ENCODE measurements at places on chromosomes 1 and 21.
A peak's percentile ranks its signal among the peaks of the same experiment; 100 is the strongest.

DNA sequence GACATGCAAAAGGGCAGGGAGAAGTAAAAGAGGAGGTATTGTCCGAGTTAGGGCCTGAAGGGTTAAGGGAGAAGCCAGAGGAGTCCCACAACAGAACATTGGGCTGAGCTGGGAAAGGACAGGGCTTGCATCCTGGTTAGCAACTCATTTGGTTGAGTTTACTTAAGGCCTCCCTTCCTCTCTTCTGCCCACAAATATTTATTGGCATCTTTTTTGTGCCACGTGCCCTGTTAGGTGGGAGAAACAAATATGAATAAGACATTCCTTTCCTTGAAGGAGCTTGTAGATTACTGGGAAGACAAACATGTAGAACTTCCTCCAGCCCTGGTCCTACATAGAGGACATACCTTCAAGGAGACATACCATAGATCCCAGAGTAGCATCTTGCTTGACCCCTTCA is 53.0 kb upstream of the PRELP start:
- no peak for DNase-seq

- DNase-seq: no peak
These were observed 62.4 kb upstream of the STUM start for GRCh38 chr1:226486161-226486560.

- DNase-seq: no peak
These were observed 75.3 kb upstream of the IGSF21 start for GRCh38 chr1:18032172-18032859.

GRCh38 chr1:67437961-67438360 is 7.8 kb upstream of the SERBP1 start:
- no peak for DNase-seq

GRCh38 chr1:113871597-113872113 is at the start of gene PTPN22:
TSS of gene PTPN22 (minus strand) at chr1:113871712.
- peak; percentile 12 for DNase-seq

- no peak for DNase-seq
These were observed 748.2 kb upstream of the ADAMTS5 start for GRCh38 chr21:27715131-27715530.

DNA sequence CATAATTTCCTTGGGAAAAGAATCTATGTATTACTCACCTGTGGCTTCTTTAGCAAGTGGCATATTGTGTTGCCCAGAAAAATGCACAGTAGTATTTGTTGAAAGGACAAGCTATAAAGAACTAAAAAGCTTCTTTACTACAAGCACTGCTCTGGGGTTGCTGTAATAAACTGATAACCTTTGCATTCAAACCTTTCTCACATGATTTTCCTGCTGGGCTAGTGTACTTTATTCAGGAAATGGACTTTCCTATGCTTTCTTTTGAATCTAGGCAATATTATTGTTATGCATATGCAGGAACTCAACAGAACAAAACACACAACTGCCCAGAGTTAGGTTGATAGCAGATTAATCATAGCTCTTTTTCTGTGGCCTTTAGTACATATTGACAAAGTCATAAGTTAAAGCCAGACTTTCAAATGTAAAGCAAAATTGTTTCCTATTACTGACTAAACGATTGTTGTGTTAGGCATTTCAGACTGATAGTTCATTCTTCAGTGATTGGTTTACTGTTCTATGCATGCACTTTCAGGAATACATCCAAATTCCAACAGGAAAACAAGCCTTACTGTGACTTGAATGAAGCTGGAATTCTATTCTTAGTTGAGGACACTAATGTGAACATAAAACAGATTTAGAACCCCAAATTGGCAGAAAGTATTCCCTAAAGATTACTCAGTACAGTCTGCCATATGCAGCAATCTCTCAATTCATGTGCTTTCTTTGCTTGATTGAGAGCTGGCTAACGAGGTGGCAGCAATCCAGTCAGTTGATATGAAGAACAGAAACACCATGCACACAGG is 564.3 kb upstream of the NEGR1 start:
- DNase-seq: peak; percentile 0

DNA sequence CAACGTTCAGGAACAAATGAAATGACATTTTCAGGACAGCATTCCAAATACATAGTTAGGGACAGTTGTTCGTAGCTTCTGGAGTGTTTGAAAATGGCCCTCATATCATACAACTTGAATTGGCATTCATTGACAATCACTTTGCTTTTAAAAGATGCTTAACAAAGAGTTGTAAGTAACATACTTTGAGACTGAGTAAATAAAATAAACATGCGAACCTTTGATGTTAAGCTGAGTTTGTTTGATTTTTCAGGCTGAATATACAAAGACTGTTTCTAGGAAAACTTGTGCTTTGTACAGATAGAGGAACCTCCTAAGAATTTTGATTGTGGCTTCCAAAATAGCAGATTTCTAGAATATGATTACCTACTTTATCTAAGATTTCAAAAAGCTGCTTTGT is 45.3 kb downstream of the ITSN1 start:
- no peak for DNase-seq

GRCh38 chr1:31310198-31310597 is 13.4 kb downstream of the ZCCHC17 start:
- no peak for DNase-seq

DNA sequence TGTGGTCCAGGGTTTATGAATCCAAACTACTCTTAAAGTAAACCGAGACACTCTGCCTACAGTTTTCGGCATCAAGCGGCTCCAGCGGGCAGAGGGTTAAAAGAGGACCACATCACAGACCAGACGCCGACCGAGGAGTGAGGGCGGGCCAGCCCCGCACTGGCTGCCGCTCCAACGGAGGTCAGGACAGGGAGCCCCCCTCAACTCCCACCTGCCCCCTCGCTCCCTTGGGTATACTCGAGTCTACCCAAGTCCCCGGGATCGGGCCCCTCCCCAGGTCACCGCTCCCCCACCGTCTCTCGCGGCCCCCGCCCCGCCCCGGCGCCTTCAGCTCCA is 312 bp downstream of the ARNT start:
- DNase-seq: peak; percentile 86

DNA sequence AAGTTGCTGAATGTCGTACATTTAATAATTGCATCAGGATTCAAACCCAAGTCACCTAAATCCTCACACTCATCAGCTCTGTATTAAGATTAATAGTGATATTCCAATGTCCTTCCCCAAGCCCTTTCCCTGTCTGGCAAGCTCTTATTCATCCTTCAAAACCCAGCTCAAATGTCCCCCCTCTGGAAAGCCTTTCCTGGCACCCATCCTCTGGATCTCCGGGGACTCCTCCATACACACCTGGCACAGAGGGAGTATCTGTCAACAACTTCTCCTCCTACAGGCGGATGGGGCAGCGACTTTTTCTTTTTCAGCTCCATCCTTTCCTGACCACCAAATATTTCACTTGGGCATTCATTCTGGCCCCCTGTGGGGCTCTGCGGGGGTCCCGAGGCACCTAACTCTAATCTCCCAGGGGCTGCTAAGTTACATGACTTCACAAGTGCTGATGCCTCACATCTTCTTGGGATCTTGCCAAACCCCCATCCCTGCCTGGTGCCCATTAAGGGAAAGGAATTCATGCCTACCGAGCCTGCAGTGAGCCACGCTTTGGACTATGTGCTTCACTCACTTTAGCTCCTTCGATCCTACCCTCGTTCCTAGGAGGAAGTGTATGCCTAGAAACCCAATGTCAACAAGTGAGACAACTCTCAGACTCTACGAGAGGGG is 15.2 kb downstream of the TINAGL1 start:
- peak; percentile 17 for DNase-seq

DNA sequence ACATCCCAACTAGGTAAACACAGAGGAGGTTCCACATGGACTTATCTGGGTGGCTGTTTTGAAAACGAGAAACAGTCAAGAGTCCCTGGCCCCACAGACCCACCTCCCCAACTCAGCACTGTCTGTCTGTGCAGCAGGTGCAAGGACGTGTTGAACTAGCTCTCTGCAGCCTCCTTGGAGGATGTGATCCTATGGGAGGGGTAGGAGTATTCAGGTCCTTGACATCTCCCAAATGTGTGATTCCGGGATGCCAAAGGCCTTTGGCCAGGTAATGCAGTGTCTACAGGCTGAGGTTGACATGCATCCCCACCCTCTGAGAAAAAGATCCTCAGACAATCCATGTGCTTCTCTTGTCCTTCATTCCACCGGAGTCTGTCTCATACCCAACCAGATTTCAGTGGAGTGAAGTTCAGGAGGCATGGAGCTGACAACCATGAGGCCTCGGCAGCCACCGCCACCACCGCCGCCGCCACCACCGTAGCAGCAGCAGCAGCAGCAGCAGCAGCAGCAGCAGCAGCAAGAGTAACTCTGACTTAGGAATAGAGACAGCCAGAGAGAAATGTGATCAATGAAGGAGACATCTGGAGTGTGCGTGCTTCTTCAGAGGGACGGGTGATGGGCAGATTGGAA is 151.6 kb upstream of the CAMK1G start:
- no peak for DNase-seq

GRCh38 chr21:32748529-32748928 is 20.7 kb upstream of the SYNJ1 start:
- no peak for DNase-seq

DNA sequence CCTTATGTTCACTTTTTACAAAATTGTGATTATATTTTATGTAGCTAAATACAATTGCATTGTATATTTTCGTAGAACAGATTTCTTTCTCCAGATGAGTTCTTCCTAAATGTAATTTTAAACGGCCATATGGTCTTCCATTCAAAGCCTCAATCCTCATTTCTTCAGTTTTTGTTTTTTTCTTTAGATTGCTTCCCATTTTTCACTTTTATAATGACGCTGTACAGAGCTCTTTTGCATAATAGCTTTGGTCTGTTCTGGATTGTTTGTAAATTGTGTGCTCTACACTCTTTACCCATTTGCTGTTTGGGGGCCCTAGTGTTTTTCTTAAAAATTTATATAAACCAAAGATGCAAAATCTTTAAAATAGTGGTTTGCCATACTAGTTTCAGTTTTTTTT is 27.8 kb downstream of the AVPR1B start:
- DNase-seq: no peak

- DNase-seq: no peak
These were observed 1320.1 kb upstream of the PRMT6 start for GRCh38 chr1:105736349-105736748.

DNA sequence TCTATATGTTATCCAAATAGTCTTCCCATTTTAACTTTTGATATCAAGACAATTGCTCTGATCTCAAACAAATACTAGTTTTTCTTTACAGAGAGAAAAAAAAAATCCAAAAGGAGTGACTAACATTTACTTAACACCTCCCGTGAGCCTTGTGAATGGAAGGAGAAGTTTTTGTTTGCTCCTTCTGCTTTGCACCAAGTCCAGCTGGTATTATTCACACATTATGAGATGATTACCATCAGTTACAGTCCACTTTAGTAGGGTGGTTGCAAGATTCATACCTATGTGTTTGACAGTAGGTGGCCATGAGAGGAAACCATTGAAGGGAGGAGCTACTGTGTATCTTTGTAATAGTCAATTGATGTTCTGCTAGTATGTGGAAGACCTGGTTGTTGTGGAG is 443.4 kb upstream of the ZP4 start:
- no peak for DNase-seq

DNA sequence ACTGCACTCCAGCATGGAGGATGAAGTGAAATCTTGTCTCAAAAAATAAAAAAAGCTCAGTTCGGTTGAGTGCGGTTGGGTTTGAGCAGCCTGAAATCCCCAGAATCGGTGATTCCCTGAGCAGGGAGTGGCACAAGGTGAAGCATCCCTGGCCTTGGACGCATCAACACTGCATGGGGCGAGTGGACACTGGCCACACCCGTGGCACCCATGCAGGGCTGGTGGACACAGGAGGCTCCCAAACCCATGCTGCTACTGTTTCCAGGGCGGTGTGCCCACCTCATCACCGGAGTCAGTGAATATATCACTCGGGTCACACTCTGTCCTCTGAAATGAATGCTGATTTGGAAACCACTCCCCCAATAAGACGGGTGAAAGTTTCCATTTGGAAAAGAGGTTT is 53.4 kb upstream of the ACTRT2 start:
- DNase-seq: no peak

DNA sequence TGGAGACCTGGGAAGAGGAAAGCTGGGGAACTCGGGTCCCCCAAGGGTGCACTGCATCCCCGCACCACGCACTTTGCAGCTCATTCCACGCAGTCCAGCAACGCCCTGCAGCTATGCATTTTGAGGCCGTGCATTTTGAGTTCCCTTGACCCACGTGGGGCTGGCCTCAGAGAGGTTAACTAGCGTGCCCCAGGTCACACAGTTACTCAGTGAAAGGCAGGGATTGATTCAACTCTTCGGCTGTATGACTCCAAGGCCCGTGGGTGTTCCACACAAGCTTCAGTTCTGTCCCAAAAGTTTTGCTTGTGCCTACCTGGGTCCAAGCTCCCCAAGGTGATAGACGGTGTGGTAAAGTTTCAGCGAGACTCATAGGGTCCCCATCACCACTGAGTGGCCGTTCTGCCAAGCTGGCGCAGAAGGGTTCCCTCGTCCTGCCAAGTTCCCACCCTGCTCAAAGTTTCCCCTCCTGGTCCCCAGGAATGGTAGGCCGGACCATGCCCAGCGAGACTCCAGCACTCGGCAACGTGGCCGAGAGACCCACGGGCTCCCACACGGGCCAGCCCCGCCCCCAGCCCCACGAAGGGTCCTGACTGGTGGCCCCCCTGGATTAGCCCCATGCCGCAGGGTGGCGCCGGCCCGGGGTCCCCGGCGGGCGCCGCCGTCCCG is 611 bp downstream of the HSPG2 start:
- DNase-seq: no peak

GRCh38 chr1:237507005-237507404 is 383.7 kb downstream of the ZP4 start:
- no peak for DNase-seq

- DNase-seq: peak; percentile 54
These were observed 5.4 kb downstream of the PBX1 start for GRCh38 chr1:164564378-164564777.
